ENCODE measurements at places on chromosomes 7 and 10. TPM values are rescaled to one million over a fixed set of nuclear protein-coding genes. Genes with fewer than 3 reads are reported as not detected.

GRCh38 chr10:125399289-125399688 is 238.9 kb upstream of the CTBP2 start:
- H3K4me1 ChIP-seq = peaks cover 10% of the 10 kb centered on the region
- DNase-seq = no peak
- no peak overlapping the region for H3K27ac ChIP-seq

- DNase-seq = no peak
- peaks cover 22% of the 10 kb centered on the region for H3K36me3 ChIP-seq
- H3K4me3 ChIP-seq = no peak overlapping the region
- H3K4me1 ChIP-seq = peaks cover 33% of the 10 kb centered on the region
- no peak overlapping the region for H3K27ac ChIP-seq
Measured at GRCh38 chr10:84348447-84348846, 20.1 kb downstream of the CCSER2 start.

DNA sequence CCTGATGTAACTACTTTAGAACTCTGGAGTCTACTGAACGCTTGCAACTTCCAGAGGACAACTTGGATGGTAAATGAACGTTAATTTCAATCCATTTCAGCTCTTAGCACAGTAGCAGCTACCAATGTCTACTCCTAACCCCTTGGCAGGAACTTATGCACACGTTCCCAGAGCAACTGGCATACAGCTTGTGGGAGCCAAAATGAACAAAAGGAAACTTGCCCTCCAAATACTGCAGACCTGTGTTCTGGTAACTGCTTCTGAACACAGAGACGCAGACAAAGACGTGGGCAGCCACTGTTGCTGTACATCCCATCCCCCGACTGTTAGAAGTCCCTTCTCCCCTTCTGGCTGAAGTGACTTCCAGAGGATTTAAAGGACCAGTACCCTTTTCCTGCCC is 61.3 kb downstream of the XPNPEP1 start:
- no peak overlapping the region for H3K27ac ChIP-seq
- DNase-seq = no peak

Gene GRID2IP
- 3.0 TPM for total RNA-seq

DNA sequence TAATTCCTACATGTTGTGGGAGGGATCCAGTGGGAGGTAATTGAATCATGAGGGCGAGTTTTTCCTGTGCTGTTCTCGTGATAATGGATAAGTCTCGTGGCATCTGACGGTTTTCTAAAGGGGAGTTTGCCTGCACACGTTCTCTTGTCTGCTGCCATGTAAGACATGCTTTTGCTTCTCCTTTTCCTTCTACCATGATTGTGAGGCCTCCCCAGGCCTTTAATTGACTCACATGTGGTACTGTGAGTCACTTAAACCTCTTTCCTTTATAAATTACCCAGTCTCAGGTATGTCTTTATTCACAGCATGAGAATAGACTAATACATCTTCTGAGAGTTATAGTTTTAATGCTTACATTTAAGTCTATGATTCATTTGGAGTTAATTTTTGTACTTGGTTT is 22.6 kb upstream of the CPN1 start:
- no peak overlapping the region for H3K4me3 ChIP-seq
- peaks cover 14% of the 10 kb centered on the region for H3K36me3 ChIP-seq
- DNase-seq = no peak
- peaks cover 7% of the 10 kb centered on the region for H3K27me3 ChIP-seq
- peaks cover 14% of the 10 kb centered on the region for H3K4me1 ChIP-seq

DNA sequence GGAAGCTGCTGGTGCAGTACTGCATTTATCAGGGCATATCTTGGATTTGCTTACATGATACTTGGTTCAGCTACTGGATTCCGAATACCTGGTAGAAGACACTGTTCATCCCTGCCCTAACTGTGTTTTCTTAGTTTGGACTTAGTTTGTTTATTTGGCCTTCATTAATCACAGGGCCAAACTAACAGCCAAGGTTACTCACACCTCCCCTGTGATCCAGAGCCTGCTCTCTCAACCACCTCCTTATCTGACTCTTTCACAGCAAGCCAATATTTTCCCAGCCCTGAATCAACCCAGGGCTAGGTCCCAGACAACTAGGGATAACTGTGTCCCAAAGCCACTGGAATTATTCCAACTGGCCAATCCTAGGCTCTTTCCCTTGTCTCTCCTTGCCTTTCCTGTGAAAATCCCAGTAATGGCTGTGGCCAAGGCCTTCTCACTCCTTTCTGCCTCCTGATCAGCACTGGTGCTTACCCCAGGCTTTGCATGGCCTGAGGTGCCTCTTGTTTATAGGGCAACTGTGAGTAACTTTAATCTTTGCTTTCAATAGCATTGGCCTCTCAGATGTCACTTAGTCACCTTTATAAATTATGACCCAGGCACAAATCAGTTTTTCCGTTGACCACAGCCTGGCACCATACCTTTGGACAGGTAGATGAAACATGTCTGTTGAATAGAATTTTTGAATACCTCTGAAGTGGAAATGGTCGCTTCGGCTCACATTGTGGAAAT is 9.3 kb upstream of the JCAD start:
- no peaks in the 10 kb centered on the region for H3K27me3 ChIP-seq
- H3K27ac ChIP-seq = 0 out of 2 replicates have a peak overlapping the region, but pooled peaks have one; percentile 42
- no peaks in the 10 kb centered on the region for H3K36me3 ChIP-seq
- H3K4me1 ChIP-seq = no peaks in the 10 kb centered on the region
- H3K4me3 ChIP-seq = no peak overlapping the region

DNA sequence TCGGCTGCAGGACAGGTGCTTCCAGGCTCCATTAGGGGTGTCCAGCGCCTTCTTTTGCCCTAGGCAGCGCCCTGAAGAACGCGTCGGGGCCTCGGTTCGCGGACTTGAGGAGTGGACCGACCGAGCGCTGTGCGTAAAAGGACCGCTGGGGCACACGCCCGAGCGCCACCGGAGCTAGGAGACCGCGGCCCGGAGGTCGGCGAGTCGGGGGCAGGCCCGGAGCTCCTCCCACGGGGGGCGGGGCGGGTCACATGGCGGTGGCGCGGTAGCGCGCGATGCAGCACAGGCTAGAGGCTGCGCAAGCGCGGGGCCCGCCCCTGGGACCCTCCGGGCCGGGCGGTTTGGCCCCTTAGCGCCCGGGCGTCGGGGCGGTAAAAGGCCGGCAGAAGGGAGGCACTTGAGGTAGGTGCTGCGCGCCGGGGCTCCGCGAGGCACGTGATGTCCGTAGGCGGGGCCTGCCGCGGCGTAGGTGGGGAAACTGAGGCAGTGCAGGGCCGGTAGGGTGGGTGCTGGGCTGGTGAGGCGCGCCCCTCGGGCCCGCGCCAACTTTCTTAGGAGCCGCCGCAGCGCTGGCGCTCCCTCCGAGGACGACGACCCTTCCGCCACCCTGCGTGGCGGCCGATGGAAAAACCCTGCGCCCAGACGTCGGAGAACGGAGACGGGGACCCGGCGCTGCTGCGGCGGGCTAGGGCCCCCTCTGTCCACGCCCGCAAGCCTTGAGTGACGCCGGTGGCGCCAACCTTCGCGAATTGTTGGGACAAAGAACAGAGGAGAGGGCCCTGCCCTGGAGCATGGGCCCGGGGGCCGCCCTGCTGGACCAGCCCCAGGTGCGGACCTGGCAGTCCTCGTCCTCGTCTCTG is at the start of gene PRXL2A:
PRXL2A (plus strand) TSS at position 310 of the 860 bp plus-strand sequence. CDS start 11,917 bp downstream, outside the sequence.
- H3K4me1 ChIP-seq = peaks cover 44% of the 10 kb centered on the region
- H3K27ac ChIP-seq = peak within 1 kb of the TSS; percentile 60
- H3K4me3 ChIP-seq = peak within 1 kb of the TSS; percentile 88

Gene FGL2
- total RNA-seq = not detected

DNA sequence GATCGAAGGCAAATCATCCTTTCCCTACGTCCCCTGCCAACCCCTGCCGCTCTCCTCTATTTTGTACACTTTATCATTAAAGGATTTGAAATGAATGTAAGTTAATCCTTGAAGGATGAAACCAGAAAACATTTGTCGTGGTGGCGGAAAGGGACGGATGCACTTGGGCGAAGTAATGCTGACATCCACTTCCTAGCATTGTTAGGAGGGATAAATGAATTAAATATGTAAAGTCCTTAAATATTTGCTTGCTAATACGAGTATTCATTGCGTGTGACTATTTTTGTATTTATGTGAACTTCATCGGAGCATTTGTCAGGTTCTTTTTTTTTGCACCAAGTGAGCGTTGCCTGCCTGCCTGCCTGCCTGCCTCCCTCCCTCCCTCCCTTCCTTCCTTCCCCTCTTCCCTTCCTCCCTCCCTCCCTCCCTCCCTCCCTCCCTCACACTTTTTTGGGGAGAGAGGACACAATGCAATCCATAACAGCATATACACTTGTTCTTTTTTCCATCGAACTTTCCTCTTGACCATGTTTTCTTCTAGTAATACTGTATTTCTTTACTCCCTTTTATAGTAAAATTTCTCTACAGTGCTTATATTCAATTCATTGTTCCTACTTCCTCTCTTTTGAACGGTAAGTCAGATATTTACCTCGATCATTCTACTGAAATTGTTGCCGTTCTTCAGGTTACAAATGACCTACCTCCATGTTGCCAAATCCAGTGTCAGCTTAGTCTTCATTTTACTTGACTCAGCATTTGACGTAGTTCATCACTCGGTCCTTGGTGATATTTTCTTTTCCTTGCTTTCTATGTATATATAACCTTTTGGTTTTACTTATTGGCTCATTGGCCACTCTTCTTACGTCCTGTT is 831 bp downstream of the CCDC7 start:
- DNase-seq = no peak
- peaks cover 9% of the 10 kb centered on the region for H3K4me1 ChIP-seq
- peak overlapping the region; percentile 83 for H3K4me3 ChIP-seq
- H3K36me3 ChIP-seq = peaks cover 3% of the 10 kb centered on the region
- peaks cover 9% of the 10 kb centered on the region for H3K27me3 ChIP-seq

- DNase-seq = no peak
- H3K27ac ChIP-seq = no peak overlapping the region
- H3K27me3 ChIP-seq = no peaks in the 10 kb centered on the region
Measured at GRCh38 chr10:103747193-103747865, 108.0 kb downstream of the SH3PXD2A start.

Gene ARHGAP19
- total RNA-seq = 42.2 TPM

DNA sequence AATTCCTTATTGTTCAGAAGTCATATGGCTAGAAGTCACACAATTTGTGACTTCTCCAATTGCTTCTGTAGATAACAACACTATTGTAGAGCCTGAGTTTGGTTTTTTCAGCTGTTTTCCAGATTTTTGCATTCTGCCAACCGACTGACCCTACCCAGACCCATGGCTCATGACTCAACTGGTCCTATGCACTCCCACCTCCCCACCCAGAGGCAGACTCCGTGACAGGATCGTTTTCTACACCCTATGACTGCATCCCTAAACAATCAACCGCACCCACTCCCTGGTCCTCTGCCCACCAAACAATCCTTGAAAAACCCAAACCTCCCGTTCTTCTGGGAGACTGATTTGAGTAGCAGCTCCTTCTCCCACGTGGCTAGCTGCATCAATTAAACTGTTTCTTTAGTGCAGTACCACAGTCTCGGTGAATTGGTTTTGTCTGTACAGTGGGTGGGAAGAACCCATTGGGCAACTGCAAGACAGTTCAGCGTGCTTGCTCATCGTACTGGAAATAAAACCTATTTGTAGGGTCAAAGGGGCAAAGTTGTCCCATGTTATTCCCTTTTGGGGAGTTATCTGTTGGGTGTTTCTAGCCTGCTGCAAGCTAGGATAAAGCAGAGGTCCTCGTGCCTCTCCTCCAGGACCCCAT is 150.3 kb upstream of the FAM20C start:
- H3K4me3 ChIP-seq = no peak overlapping the region
- no peak for DNase-seq
- no peak overlapping the region for H3K27ac ChIP-seq
- no peaks in the 10 kb centered on the region for H3K36me3 ChIP-seq

- peaks cover 19% of the 10 kb centered on the region for H3K4me1 ChIP-seq
- H3K36me3 ChIP-seq = no peaks in the 10 kb centered on the region
- H3K4me3 ChIP-seq = no peak overlapping the region
- no peaks in the 10 kb centered on the region for H3K27me3 ChIP-seq
- DNase-seq = no peak
- H3K27ac ChIP-seq = no peak overlapping the region
Measured at GRCh38 chr10:50426485-50426884, 175.2 kb upstream of the ASAH2 start.

- H3K36me3 ChIP-seq = no peaks in the 10 kb centered on the region
- no peak overlapping the region for H3K27ac ChIP-seq
- no peaks in the 10 kb centered on the region for H3K27me3 ChIP-seq
- H3K4me3 ChIP-seq = no peak overlapping the region
- peaks cover 4% of the 10 kb centered on the region for H3K4me1 ChIP-seq
- no peak for DNase-seq
Measured at GRCh38 chr7:111006691-111007090, 84.2 kb upstream of the LRRN3 start.

DNA sequence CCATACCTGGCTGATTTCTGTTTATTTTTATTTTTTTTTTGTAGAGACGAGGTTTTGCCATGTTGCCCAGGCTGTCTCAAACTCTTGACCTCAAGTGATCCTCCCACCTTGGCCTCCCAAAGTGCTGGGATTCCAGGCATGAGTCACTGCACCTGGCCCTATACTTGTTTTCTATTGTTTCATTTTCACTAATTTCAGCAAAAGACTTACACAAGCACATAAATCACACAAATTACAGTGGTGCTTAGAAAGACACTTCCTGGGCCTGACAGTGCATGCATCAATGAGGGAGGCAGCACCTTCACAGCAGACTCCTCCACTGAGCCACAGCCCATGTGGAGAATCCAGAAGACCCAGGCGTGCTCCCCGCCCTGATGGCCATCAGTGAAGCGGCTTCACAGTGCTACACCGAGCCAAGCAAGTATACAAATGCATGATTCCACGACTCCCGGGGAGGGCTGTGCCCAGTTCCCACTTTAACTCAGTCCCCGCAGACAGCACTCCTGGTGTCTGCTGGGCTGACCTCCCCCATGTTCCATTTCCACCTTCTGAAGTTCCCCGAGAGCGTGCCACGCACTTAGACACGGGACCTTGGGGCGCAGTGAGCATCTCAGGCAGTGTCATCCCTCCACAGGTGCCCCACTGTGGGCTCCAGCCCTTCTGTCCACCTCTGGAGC is 20.6 kb downstream of the PITRM1 start:
- H3K36me3 ChIP-seq = peaks cover 44% of the 10 kb centered on the region
- no peaks in the 10 kb centered on the region for H3K4me1 ChIP-seq
- no peak overlapping the region for H3K27ac ChIP-seq
- DNase-seq = no peak
- no peak overlapping the region for H3K4me3 ChIP-seq

- no peak overlapping the region for H3K4me3 ChIP-seq
- no peak overlapping the region for H3K27ac ChIP-seq
- H3K27me3 ChIP-seq = peaks cover 5% of the 10 kb centered on the region
- H3K4me1 ChIP-seq = peaks cover 10% of the 10 kb centered on the region
- no peak for DNase-seq
Measured at GRCh38 chr7:94249631-94250030, 145.1 kb upstream of the COL1A2 start.
